ENCODE measurements at places on chromosomes 1 and 21.

GRCh38 chr1:110242731-110243130 lies 32.6 kb downstream of the KCNC4 start:
- ATAC-seq: no peak

GRCh38 chr1:38852780-38853179 lies 6.8 kb downstream of the RRAGC start:
- ATAC-seq: peak; percentile 89

DNA sequence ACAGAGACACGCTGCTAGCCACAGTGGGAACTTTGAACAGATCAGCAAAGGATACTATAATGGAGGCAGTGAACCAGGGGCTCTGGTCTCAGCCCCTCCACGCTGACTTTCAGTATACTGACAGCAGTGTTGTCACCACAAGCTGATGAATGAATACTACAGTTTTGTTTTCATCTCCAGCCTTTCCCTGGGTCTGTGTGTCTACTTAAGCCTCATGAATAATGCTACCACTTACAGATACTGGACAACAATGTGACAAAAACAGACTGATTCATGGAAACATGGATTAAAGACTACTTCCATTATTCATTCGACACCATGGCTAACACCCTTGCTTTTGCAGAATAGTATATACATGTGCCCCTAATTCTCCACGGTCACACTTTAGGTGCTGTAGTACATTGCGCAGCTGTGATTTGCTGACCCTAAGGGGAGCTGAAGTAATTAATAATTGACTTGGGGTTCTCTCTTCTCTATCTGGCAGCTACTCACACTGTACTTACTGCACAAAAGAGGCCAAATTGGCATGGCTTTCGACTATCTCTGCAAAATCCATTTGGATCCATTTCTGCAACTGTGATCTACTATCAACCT lies 203.2 kb upstream of the LYPLAL1 start:
- ATAC-seq: no peak

DNA sequence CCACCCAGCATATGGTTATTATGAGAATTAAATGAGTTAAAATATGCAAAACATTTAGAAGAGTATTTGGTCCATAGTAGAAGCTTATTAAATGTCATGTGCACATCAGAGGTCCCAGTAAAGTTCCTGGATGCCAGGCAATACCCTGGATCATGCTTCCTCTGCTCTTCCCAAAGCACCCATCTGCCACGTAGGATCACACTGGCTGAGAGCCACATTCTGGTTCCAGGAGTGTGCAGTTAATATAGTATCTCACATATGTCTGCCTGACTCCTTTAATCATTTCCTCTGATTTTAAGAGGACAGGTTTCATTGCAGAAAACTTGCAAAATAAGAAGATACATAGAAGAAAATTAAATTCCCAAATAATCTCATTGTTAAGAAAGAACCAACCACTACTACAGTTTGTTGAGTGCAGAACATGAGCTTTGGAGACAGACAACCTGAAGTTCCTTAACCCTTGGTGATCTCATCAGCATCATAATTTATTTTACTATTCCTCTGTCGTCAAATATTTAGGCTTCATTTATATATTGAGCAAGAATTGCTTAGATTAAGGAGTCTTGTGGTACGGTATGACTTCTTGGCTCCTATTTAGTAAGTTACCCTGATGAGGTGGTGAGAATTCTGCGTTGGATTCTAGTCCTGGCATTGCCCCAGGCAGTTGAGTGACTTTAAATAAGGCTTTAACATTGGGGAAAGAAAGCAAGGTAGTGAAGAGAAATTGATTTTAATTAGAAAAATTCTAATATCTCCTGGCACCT lies 12.3 kb downstream of the SGIP1 start:
- no peak for ATAC-seq

- ATAC-seq: peak; percentile 75
Measured at GRCh38 chr21:25638660-25639550, at the start of gene JAM2. JAM2 (plus strand) TSS chr21:25639258; CDS start chr21:25639822, 564 bp downstream.

- no peak for ATAC-seq
Measured at GRCh38 chr1:3881193-3881480, 18.9 kb downstream of the C1orf174 start.
